HEK293T (cell line): ENCODE measurements at places on chromosomes 12 and 14.

DNA sequence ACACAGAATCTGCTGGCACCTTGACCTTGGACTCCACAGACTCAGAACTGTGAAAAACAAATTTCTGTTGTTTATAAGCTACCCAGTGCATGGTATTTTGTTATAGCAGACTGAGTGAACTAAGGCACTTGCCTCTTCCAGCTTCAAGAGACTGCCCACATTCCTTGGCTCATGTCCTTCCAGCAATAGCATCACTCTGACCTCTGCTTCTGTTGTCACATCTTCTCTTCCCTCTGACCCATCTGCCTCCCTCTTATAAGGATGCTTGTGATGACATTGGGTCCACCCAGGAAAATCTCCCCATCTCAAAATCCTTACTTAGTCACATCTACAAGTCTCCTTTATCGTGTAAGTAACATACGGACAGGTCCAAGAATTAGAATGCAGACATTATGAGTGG, 200.4 kb downstream of the PIK3C2G start:
- no peak for DNase-seq

DNA sequence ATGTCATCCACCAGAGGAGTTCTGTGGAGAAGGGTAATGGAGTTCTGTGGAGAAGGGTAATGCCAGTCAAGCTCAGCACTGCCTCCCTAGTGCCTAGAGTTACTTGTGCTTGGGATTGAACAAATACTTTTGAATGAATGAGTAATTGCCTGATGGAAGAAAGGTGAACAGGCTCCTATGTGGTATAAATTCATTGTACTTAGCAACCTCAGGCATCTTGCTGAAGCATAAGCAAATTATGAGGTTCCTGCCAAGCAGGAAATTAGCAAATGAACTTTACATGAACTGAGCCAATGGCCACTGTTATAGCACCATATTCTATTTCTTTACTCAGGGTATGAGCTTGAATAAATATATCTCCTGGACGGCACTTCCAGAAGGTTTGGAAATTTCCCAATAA, 1047.2 kb downstream of the SLC6A15 start:
- DNase-seq = no peak

DNA sequence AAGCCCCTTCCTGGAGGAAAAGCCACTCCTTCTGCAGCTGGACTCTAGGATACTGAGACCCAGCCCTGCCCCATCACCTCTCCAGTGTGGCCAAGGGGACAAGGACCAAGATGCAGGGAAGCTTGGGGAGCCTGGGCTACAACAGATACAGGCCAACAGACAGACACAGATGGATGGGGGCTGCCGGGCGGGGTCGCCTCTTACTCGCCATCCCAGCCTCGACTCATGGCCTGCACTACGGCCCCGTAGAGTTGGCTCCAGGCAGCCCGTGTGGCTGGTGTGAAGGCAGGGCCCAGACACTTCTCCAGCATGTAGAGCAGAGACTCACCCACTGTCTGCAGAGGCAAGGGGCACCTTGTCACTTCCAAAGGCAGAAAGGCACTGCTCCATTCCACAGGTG, 4.7 kb downstream of the NGB start:
- no peak for DNase-seq

DNA sequence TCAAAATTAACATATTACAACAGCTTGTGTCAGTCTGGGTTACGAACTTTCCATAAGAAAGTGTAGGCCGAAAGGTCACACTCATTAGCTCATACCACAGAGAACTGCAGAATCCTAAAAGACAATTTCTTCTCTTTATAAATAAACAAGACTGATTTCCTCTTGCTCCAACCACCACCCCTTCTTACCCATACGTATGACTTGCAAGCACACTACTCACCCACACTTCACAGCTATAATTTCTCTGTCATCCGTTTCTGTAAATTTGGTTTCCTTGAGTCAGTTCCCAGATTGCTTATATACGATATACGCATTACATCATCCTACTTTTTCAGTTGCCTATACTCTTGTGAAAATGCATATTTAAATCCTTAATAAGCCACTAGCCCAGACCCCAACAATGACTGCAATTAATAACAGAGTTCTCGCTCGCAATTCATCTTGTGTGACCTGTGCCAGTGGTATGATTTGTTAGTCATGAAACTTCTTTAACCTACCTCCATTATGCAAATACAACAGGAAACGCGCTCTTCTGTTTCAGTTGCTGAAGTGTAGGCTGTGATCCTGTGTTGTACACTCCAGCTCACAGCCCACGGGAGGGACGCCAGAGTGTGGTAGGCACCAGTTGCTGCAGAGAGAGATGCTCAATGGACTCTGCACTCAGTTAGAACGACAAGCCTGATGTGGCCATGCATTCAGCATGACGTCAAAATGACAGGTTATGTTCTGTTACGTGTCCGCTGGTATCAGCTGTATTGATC, 417.6 kb downstream of the PDZRN4 start:
- no peak for DNase-seq

DNA sequence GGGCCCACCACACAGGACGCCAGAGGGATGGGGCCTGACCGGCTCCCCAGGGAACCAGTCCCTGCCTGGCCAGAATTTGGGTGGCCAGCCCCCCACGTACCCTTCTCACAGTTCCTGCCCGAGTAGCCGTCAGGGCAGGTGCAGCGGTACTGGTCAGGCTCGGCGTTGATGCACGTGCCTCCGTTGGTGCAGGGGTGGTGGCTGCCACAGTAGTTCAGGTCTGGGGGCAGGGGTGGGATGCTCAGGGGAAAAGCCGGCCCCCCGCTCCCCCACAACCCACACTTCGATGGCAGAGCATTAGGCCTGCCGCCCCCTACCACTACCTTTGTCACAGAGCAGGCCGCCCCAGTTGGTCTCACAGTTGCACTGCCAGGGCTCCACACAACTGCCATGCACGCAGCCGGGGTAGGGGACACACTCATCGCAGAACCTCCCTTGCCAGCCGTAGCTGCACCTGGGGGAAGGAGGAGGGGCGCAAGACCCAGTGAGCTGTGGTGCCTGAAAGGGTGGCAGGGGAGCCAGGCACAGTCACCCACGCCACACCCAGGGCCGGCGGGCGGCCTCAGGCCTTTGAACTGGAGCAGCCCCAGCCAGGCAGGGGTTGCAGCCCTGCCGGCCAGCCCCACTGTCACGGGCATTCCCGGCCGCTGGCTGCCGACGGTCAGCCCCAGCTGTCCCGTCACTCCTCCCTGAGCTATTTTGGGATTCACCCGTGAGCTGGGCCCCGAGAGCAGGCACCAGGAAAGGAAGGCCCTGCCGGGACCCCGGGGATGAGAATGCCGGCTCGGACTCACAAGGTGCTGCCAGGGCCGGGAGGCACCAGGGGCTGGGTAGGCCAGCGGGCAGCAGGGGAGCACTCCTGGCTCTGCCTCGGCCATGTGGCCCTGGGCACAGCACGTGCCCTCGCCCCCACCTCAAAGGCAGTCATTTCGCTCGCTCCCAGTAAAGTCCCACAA, 16.5 kb downstream of the JAG2 start:
- DNase-seq = no peak

- DNase-seq = no peak
These were observed 50.7 kb downstream of the ZC3H14 start for GRCh38 chr14:88613552-88614010.

DNA sequence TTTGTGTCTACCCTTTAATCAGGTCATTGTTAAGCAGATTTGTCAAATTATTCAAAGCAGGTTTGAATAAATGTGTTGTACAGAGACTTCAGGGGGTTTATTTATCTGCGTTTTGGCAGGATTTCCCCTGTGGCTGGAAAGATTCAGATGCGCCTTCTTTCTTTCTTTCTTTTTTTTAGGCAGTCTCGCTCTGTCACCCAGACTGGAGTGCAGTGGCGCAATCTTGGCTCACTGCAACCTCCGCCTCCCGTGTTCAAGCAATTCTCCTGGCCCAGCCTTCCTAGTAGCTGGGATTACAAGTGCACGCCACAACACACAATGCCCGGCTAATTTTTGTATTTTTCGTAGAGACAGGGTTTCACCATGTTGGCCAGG, 6.3 kb upstream of the NANOGNB start:
- DNase-seq = no peak

DNA sequence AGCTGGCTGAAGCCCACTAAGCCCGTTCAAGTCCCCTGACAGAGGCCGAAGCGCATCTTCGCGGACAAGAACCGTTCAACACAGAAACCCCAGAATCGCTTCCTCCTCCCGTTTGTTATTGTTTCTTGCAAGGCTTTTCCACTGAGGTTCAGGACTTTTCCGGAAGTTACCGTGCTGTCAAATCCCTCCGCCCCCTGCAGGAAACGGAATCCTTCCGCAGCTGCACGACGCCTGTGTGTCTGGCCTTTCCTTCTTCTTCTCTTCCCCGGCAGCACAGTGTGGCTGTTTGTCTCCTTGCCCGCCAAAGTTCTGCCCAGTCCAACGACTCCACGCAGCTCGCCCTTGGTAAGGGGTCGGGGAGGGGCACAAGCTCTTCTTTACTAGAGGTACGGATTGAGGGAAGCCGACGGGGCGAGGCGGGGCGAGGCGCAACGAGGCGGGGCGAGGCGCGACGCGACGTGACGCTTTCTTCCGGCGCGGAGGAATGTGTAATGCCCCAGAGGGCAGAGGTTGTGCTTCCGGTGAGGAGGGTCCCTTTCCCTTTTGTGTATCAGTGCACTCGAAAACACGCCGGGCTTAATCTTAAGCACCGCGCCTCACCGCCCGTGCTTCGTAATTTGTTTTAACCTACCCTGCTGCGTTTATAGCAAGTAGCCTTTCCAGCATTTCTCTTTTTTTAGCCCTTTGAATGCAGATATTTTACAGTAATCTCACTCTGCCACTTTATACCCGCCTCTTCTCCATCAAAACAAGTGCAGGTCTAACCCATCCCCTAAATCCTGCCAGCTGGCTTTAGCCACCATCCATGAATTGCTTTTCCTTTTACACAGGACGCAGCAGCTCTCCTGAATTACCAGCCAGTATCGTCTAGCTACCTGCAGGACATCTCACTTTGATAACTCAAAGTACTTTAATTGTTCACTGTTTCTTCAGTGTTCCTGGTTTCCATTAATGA, at the start of gene KDM5A:
Gene KDM5A (minus strand): TSS at position 179 of the 955 bp plus-strand sequence. CDS start 229 bp downstream, outside the sequence.
- peak; percentile 90 for DNase-seq

GRCh38 chr12:77046468-77046867, 18.9 kb downstream of the E2F7 start:
- DNase-seq = no peak

- no peak for DNase-seq
These were observed 41.7 kb downstream of the RIC8B start for GRCh38 chr12:106816231-106816630.

GRCh38 chr12:49232940-49233841, 31.7 kb upstream of the TUBA1C start:
- peak; percentile 45 for DNase-seq

DNA sequence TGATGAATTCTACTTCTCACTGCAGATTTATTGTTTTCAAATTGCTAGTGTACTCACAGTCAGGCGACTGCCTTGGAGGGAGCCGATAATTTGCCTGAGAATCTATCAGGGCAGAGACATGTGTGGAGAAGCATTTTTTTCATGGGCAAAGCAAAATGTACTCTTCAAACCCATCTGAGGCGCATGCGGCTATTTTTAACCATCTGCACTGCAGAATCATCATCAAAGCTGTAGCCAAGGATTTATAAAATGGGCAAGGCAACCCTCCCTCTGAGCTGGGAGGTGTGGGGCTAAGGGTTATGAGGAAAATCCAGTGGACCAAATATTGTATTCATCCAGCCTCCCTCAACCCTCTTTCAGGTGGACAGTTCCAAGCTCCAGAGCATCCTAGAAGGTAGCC, 37.7 kb downstream of the BEST3 start:
- no peak for DNase-seq

GRCh38 chr14:26595926-26596542, 1.8 kb downstream of the NOVA1 start:
- no peak for DNase-seq

DNA sequence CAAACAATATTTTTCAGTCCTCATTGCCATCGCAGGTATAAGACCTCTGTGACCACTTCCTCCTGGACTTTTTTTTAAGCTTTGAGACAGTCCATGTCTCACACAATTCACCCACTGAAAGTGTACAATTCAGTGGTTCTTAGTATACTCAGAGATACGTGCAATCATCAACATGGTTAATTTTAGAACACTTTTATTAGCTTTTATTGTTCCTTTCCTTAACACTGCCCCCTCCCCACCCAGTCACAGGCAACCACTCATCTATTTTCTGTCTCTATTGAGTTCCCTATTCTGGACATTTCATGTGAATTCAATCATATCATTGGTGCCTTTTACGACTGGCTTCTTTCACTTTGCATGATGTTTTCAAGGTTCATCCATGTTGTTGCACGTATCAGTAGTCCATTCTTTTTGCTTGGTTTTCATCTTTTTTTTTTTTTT, 16.2 kb downstream of the NCKAP5L start:
- DNase-seq = no peak

- DNase-seq = no peak
These were observed 8.4 kb upstream of the CALM1 start for GRCh38 chr14:90388437-90388836.

GRCh38 chr14:101365329-101366158, 195.8 kb upstream of the DIO3 start:
- DNase-seq = no peak

DNA sequence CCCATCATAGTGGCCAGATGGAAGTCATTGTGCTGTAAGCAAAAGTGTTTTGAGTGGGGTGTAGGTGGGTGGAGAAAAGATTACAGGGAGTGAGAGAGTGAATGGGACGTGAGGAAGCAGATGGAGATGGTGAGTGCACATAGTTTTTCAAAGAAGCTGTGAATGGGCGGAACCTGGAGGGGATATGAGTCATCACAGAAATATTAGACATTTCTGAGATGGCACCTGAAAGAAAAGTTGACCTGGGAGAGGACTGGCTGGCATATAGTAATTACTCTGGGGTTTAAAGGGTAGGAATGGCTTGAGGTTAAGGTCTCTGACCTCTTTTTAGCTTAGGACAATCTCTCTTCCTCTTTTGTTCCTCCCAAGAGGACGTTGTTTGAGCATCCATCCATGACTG, 50.5 kb downstream of the ANO4 start:
- no peak for DNase-seq

DNA sequence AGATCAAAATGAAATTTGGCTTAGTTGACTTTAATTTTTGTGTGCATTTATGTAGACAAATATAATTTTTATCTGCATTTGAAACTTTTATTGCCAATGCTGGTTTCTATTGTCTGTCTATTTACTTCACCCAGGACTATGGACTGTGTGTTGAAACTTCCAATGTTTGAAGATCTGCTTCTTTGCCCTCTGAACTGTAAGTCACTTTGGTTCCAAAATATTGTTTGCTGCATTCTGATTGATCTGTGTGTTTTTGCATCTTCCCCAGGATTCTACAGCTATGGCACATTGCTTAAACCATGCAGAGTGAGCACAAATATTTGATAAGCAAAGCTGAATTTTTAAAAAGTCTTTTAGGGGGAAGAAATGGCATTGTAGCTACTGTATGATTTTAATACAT, 131.0 kb upstream of the SOX5 start:
- no peak for DNase-seq

GRCh38 chr14:65658202-65658601, 245.7 kb downstream of the FUT8 start:
- DNase-seq = no peak

- peak; percentile 35 for DNase-seq
These were observed at the start of gene CCDC85C for GRCh38 chr14:99603471-99604277. CCDC85C (minus strand) TSS chr14:99604207; CDS start chr14:99603959, 248 bp downstream.

- peak; percentile 36 for DNase-seq
These were observed 96.3 kb downstream of the GALC start for GRCh38 chr14:87896393-87897380.

- no peak for DNase-seq
These were observed 18.6 kb upstream of the PTGR2 start for GRCh38 chr14:73833034-73833433.

- no peak for DNase-seq
These were observed 502 bp downstream of the KIF26A start for GRCh38 chr14:104138718-104139459.

- no peak for DNase-seq
These were observed 670.1 kb upstream of the TMEM132C start for GRCh38 chr12:127596891-127597290.
